Fibroblast of skin of right quadriceps (primary cell): ENCODE measurements at places on chromosomes 1 and 21.

GRCh38 chr1:219310181-219310728 lies 136.6 kb downstream of the LYPLAL1 start:
- no peak for DNase-seq

DNA sequence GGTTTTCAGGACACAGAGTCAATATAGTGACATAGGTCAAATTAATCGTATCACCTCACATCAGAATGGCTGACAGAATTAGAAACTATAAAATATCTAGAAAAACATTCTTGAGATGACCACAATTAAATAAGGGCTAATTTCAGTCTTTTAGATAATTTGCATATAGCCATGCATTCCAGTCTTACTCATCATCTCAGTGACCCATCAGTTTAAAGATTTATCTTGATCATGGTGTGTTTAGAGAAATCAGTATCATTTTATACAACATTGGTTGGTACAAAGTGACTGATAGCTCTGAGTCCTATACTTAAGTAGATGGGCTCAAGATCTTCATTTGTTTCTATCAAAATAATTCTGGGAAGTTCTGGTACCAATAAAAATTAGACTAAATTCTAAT lies 262.3 kb upstream of the SNX7 start:
- peak; percentile 57 for DNase-seq

- DNase-seq = no peak
These were observed 50.4 kb downstream of the EIF4G3 start for GRCh38 chr1:21126324-21126723.

DNA sequence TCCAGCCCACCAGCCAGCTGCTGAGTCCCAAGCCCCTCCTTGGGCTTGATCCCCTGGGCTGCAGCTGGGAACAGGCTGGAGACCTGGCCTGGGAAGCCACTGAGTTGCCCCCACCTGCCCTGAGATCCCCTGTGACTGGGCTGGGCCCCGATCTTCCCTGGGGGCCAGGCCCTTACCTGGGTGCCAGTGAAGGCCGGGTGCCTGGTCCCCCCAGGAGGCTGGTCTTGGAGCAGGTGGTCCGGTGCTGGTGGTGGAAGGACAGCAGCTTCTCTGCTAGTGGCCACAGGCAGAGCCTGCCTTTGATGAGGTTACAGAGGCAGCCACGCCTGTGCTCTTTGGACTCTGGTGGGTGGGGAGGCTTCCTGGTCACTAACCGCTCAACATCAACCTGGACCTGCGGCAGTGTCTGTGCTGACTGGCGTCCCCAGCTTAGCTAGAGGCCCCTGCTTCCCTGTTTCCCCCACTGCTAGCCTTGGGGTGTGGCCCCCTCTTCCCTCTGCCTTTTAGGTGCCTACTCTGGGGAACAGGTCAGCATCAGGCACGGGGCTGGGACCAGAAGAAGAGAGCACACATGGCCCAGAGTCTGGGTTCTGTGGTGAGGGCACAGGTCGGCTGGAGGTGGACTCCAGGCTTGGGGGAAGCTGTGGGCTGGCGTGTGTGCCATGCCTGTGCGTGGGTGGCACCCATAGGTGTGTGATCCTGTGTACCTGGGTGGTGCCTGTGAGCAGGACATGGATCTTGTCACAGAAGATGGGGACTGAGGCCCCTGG lies at the start of gene EPS8L3:
Gene EPS8L3, minus strand, starts transcription at position 278 of the 770 bp plus-strand sequence. CDS start 2,174 bp downstream, outside the sequence.
- DNase-seq = no peak

DNA sequence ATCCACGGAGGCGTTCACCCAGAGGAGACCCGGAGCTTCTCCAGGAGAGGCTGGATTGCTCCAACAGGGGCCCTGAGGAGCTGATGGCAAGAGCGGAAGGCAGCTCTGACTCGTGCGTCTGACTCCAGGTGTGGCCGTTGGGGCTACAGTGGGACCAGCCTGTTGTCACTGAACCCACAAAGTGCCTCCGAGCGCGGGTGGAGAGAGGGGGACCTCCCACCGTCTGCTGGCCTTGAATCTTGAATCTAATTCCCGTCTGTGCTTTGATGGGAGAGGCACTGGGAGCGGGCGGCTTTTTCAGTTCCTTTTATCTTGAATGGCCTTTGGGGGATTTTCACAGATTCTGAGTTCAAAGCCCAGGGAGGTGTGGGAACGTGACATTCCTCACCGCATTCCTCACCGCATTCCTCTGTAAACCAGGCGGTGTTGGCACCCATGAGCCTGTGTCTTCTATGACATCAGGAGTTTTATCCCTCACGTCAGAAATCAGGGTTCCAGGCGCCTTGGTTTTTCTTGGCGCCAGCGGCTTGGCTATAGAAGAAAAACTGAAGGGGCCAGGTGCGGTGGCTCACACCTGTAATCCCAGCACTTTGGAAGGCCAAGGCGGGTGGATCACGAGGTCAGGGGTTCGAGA lies 39.2 kb upstream of the COL18A1 start:
- DNase-seq = peak; percentile 72

DNA sequence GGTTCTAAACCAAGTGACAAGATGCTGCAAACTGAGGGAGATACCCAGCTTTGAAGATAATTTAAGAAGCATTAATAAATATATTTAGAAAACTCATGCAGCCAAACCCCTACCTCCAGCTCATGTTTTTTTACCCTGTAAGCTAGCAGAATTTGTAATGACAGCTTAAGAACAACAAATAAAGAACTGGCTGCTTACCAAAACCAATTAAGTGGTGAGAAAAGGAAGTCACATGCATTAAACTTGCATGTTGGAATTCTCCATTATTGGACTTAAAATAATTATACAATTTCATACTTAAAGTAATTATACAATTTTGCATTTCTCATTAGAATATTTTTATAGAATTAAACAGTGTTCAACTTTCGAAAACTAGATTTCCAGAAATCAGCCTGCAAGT lies 75.6 kb upstream of the CNIH3 start:
- DNase-seq = no peak

- DNase-seq = no peak
These were observed 290.4 kb downstream of the OLFM3 start for GRCh38 chr1:101706366-101706765.

DNA sequence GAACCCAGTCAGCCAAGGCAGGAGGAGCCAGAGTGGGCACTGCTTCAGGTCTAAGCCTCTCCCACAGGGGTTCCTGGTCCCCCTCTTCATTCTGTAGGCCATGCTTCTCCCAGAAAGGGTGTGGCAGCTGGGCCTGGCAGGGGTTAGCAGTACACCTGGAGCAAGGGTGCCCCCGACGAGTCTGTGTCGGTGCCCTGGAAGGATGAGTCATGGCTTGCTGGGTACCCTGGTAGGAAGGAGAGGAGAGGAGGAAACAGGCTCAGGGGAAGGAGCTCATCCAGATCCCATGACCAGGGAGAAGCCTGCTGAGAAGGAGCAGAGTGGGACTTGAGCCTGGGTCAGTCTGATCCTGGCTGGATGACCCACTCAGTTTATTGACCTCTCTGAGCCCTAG lies 10.3 kb downstream of the KDF1 start:
- no peak for DNase-seq

GRCh38 chr1:246761396-246761795 lies 37.2 kb downstream of the SCCPDH start:
- peak; percentile 88 for DNase-seq

GRCh38 chr1:99599678-99600175 lies 46.2 kb upstream of the PALMD start:
- peak; percentile 91 for DNase-seq

GRCh38 chr1:20962576-20963258 lies 175.6 kb upstream of the HP1BP3 start:
- peak; percentile 22 for DNase-seq

DNA sequence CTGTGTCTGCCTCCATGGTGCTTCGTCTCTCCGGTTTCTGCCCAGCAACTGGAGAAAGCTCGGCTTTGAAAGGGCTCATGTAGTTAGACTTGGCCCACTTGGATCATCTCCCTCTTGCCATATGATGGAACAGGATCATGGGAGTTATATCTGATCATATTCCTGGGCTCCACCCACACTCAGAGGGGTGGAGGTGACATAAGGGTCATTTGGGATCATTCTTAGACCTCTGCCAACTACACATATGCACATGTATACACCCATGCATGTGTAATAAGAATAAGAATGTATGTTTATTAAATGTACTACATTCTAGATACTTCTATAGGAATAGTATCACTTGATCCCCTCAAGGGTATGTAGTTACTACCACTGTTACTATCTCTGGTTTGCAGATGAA lies 74.1 kb upstream of the WNT4 start:
- DNase-seq = no peak
